ENCODE measurements at places on chromosomes 4 and X.

GRCh38 chr4:1503583-1504471 is 97.6 kb upstream of the NKX1-1 start:
- no peak for DNase-seq

GRCh38 chrX:52118262-52118661 is 49.3 kb upstream of the MAGED4B start:
- no peak for DNase-seq

GRCh38 chr4:37991623-37992410 is 31.6 kb downstream of the PTTG2 start:
- DNase-seq, result no peak

GRCh38 chr4:152515678-152516077 is 20.2 kb downstream of the FBXW7 start:
- no peak for DNase-seq

DNA sequence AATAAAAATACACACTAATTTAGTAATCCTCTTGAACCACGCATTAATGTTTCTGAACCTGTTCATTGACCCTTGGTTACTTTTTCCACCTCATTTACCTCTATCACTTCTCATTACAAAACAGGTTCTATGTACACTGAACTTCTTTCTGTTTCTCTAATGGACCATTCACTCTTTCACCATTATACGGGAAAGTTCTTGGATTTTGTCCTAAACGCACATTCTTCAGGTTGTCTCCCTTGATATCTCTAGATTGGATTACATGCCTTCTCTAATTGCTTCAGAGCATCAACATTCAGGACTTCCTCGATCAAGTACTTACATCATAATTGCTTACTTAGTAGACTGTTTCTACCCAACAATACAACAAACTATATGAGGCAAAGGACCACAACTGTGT is 359.4 kb upstream of the FSTL5 start:
- no peak for DNase-seq

DNA sequence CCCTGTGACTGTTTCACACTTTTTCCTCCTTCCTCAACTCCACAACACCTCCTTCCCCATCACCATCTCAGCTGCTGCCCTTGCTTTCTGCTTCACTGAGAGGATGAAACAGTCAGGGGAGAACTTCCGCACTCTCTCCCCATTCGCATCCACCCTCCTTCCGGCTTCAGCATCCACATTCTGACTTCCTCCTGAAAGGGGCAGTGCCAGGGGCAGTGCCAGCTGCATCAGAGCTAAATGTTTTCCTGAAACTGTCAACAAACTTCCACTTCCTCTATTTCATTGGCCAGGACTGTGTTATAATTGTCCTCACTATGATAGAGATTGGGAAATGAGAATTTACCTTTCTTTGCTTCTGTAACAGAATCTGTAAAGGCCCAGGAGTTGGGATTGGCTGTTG is 18.2 kb upstream of the RASL11B start:
- DNase-seq, result no peak

DNA sequence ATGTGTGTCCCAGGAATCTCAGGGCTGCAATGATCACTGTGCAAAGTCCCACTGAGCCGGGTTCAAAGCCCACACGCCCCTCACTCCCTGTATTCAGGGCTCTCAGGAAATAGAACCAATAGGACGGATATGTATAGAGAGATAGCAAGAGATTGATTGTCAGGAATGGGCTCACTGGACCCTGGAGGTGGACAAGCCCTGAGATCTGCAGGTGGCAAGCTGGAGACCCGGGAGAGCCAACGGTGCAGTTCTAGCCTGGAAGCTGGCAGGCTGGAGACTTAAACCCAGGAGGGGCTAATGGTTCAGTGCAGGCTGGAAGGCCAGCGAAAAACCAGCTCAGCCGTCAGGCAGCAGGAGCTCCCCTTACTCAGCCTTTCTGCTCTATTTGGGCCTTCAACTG is 52.8 kb upstream of the ADRA2C start:
- DNase-seq, result no peak

- no peak for DNase-seq
These were observed 314.9 kb upstream of the DIPK2B start for GRCh38 chrX:45515262-45516215.

- no peak for DNase-seq
These were observed 47.3 kb downstream of the SEPSECS start for GRCh38 chr4:25112995-25113380.

GRCh38 chr4:82046796-82047195 is 327.0 kb downstream of the HNRNPD start:
- no peak for DNase-seq
